ENCODE measurements at places on chromosomes 1 and 21.

DNA sequence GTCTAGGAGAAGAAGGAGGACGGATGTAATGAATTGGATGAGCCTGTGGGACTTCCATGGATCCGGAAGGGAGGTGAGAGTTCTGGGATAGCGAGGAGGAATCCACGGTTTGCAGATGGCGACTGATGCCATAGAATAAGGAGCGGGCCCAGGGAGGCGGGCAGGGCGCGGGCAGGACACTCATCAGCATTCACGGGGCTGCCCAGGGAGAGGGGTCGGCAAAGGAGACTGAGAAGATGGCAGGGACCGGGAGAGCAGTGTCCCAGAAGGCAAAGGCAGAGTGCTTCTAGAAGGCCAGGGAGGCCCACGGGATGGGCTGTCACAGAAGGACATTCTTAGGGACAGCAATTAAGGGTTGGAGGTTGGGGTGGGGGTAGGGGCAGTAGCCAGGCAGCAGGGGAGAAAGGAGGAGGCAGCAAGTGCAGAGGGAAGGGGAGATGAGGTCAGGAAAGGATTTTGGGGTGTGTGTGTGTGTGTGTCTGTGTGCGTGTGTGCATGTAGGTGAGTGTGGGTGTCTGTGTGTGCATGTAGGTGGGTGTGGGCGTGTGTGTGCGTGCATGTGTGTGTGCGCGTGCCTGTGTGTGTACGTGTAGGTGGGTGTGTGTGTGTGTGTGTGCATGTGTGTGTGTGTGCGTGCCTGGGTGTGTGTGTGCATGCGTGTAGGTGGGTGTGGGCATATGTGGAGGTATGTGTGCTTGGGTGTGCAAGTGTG, 1.1 kb upstream of the COL8A2 start:
- DNase-seq: no peak

GRCh38 chr1:206513312-206514111, 6.2 kb downstream of the RASSF5 start:
- peak; percentile 86 for DNase-seq

- no peak for DNase-seq
These were observed 166.4 kb downstream of the PSMG1 start for GRCh38 chr21:39016740-39017315.

- no peak for DNase-seq
These were observed 1621.3 kb upstream of the B3GALT2 start for GRCh38 chr1:194807530-194808220.

GRCh38 chr1:83883979-83884378, 115.0 kb downstream of the TTLL7 start:
- DNase-seq: no peak

DNA sequence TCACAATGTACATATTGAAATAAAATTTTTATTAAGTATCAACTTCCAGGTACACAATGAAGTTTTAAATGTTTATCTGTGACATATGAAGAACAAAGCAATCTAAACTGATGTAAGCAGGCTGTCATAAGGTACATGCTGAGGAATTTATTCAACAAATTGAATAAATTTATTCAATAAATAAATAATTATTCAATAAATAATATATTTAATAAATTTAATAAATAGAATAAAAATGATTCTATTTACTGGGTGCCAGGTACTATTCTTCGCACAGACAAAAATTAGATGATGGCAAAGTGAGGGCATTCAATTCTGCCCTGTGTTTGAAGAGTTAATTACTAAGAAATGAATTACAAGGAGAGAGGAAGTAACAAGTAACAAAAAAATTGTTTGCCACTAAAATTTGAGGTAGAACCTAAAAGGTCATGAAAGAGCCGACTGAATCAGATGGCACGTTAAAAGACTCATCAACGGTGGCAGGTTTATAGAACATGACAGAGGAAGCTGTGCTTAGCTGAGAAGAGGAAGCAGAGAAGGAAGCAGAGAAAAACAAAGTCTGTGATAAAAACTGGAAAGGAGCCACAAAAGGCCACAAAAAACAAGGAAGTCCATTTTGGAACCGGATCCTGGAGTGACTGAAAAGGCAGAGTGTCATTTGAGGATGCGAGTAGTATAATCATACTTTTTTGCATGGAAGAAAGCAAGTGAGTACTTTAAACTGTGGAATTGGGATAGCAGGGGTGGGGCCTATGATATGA, 2.2 kb upstream of the USP24 start:
- no peak for DNase-seq

GRCh38 chr1:240401731-240402130, 210.2 kb downstream of the GREM2 start:
- no peak for DNase-seq

- no peak for DNase-seq
These were observed 30.5 kb downstream of the BATF3 start for GRCh38 chr1:212669102-212669501.

DNA sequence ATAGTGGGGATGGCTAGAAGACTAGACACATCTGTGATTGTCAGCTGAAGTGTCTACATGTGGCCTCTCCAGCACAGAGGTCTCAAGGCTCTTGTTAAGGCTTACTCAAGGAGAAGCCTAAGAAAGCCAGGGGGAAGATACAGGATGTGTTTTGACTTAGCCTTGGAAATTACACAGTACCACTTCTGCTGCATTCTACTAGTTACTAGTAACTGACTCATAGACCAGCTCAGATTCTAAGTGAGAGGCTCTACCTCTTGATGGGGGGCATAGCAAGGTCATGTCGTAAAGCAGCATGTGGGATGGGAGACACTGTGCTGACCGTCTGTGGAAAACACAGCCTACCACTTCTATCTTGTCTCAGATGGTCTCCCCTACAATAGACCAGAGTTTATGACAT, 99.5 kb downstream of the UBE2U start:
- DNase-seq: peak; percentile 8

GRCh38 chr1:19325368-19325957, 13.3 kb downstream of the SLC66A1 start:
- DNase-seq: no peak

GRCh38 chr1:31511848-31512615, 64.3 kb upstream of the TINAGL1 start:
- no peak for DNase-seq

DNA sequence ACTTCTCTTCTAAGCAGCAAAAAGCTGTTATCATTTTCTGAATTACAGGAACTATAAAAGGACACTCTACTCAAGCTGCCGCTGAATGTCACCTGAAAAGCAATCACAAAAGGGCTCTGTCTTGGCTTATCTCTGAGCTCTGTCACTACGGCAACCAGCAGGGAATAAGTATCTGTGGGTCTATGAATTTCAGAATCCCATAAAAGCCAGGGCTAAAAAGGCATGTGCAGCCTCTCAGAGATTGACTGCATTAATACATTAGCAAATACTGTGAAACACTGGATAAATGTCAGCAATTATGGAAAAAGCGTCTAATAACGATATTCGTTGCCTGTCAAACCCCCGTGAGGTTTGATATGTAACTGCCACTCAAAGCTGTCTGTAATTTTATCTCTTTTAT, 210.2 kb upstream of the DMRTA2 start:
- DNase-seq: no peak

DNA sequence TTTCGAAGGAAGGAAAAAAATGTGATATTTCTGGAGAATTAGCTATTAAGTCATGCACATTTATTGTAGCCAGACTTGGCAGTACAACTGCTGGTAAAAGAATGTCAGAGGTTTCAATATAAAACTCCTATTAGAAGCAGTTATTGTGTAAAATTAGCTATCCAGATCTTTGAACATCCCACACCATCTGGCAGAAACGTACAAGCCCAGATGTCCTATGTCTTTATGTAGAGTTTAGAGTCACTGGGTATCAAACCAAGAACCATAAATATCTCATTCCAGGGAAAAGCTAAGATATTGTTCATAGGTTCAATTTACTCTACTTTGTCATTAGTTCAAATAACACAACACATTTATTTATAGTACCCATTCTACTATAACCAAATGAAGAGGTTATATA, 31.4 kb downstream of the OLFM3 start:
- DNase-seq: no peak

Data from astrocyte of the spinal cord (primary cell).